Occipital lobe (tissue), 3 donors: ENCODE measurements at places on chromosomes 16 and 17. TPM values are rescaled to one million over a fixed set of nuclear protein-coding genes. Genes with fewer than 3 reads are reported as not detected.

HNF1B gene
- not detected for total RNA-seq

CCL16 gene
- not detected for total RNA-seq

NEK8 gene
- 0.62 TPM for total RNA-seq

SKAP1 gene
- total RNA-seq = 0.62 TPM

TM4SF5 gene
- not detected for total RNA-seq

MRC2 gene
- 26.2 TPM for total RNA-seq

KRTAP2-1 gene
- not detected for total RNA-seq
